ENCODE measurements at places on chromosomes 13 and 19. TPM values are rescaled to one million over a fixed set of nuclear protein-coding genes. Genes with fewer than 3 reads are reported as not detected.

- H3K4me3 ChIP-seq, result no peak overlapping the region
- DNase-seq, result no peak
- H3K36me3 ChIP-seq, result no peaks in the 10 kb centered on the region
- H3K4me1 ChIP-seq, result peaks cover 4% of the 10 kb centered on the region
- H3K27ac ChIP-seq, result no peak overlapping the region
Observed at GRCh38 chr13:33956346-33956745, 138.4 kb downstream of the RFC3 start.

The ZNF223 gene
- 2.9 TPM for polyA plus RNA-seq

GRCh38 chr19:30888937-30889336 lies 460.3 kb downstream of the TSHZ3 start:
- H3K4me3 ChIP-seq, result no peak overlapping the region
- H3K36me3 ChIP-seq, result no peaks in the 10 kb centered on the region
- H3K27ac ChIP-seq, result no peak overlapping the region
- H3K27me3 ChIP-seq, result no peaks in the 10 kb centered on the region
- DNase-seq, result no peak
- H3K4me1 ChIP-seq, result no peaks in the 10 kb centered on the region

DNA sequence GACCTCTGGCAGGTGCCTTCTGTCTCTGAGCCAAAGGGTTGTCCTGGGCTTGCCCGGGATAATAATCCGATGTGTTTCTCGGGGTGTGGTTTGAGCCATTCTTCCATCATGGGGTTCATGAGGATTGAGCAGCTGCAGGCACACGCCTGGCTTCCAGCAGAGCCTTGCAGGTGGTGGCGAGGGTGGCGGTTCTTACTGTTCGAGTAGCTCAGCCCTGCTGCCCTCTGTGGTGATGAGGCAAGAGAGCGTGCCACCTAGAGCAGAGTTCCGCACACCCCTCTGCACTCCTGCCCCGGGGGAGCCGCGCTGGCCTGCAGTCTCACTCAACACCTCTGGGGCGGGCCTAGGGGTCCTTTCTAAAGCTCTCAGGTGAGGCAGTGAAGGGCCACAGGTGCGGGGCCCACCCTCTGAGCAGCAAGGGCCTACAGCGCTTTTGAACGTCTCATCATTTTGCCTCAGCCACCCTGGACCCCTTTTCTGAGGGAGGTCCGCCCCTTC lies 3.8 kb downstream of the SCN1B start:
- H3K36me3 ChIP-seq, result no peaks in the 10 kb centered on the region
- H3K4me1 ChIP-seq, result peaks cover 29% of the 10 kb centered on the region
- H3K4me3 ChIP-seq, result no peak overlapping the region

DNA sequence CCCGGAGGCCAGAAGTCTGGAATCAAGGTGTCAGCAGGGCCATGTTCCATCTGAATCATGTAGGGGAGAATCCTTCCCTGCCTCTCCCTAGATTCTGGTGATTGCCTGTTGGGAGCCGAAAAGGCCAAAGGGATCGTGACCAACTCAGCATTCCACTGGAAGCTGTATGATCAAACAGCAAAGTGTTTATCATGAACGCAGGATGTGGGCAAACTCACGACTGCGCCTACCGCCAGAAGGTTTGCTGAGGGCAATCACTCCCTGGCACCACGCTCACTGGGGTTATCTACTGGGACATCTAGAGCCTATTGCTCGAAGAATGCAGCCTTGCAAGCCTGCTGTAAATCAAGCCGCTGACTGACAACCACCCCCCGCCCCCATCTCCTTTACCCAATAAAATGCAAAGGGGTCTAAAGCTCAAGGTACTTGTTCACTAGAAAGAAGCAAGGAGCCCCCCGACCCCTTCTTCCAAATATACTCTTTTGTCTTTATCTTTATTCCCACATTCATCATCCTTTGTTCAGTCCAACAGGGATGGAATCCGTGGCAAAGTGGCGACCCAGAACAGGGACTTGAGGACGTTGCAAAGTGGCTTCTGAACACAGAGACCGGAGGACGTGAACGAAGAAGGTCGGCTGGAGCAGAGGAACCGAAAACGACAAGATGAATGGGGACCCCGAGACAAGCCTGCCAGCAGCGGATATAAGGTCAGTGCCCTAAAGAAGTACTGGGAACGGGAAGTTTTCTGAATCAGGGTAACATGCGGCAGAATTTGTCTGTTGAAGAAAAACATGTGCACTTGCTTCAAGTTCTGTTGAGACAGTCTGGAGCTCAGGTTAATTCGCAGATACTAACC lies 16.8 kb downstream of the CLEC4M start:
- no peak overlapping the region for H3K4me3 ChIP-seq
- no peak for DNase-seq
- no peaks in the 10 kb centered on the region for H3K36me3 ChIP-seq
- H3K27ac ChIP-seq, result no peak overlapping the region
- peaks cover 8% of the 10 kb centered on the region for H3K27me3 ChIP-seq
- H3K4me1 ChIP-seq, result peaks cover 6% of the 10 kb centered on the region

DNA sequence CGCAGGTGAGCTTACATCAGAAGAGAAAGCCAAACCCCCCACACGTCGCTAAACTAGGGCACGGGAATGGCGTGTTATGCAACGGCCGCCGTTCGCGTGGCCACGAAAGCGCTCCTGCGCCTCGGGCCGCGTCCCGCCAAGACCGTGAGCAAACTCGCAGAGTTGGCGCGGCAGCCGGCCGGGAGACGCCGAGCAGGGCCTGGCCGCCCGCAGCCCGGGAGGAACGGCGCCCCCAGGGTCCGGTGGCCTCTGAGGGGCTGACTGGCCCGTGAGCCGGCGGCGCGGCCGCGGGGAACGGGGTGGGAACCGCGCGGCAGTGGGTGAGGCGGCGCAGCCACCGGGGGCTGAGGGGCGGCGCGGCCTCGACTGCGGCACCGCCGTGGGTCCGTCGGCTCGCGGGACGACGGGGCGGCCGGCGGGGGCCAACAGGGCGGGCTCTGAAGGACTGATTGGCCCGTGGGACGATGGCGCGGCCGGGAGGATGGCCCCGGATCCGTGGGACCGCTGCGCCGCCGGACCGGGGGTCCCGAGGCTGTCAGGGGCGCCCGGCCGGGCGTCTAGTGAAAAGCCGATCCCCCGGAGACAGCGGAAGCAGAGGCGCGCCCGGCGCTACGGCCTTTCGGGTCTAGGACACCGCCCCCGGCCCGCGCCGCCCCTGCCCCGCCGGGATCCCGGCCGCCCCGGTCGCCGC lies 903 bp downstream of the LATS2 start:
- H3K36me3 ChIP-seq, result no peaks in the 10 kb centered on the region
- H3K4me1 ChIP-seq, result no peaks in the 10 kb centered on the region
- H3K4me3 ChIP-seq, result no peak overlapping the region

The PKN1 gene
- polyA plus RNA-seq, result 114 TPM

The PSG5 gene
- polyA plus RNA-seq, result not detected

GRCh38 chr13:75372517-75372916 lies 109.5 kb downstream of the TBC1D4 start:
- peak; percentile 48 for DNase-seq
- no peaks in the 10 kb centered on the region for H3K4me1 ChIP-seq
- H3K27ac ChIP-seq, result no peak overlapping the region
- H3K4me3 ChIP-seq, result no peak overlapping the region
- no peaks in the 10 kb centered on the region for H3K36me3 ChIP-seq

GRCh38 chr13:107846642-107847041 lies 368.7 kb downstream of the LIG4 start:
- no peaks in the 10 kb centered on the region for H3K36me3 ChIP-seq
- H3K4me1 ChIP-seq, result no peaks in the 10 kb centered on the region
- no peak overlapping the region for H3K4me3 ChIP-seq
- no peaks in the 10 kb centered on the region for H3K27me3 ChIP-seq

DNA sequence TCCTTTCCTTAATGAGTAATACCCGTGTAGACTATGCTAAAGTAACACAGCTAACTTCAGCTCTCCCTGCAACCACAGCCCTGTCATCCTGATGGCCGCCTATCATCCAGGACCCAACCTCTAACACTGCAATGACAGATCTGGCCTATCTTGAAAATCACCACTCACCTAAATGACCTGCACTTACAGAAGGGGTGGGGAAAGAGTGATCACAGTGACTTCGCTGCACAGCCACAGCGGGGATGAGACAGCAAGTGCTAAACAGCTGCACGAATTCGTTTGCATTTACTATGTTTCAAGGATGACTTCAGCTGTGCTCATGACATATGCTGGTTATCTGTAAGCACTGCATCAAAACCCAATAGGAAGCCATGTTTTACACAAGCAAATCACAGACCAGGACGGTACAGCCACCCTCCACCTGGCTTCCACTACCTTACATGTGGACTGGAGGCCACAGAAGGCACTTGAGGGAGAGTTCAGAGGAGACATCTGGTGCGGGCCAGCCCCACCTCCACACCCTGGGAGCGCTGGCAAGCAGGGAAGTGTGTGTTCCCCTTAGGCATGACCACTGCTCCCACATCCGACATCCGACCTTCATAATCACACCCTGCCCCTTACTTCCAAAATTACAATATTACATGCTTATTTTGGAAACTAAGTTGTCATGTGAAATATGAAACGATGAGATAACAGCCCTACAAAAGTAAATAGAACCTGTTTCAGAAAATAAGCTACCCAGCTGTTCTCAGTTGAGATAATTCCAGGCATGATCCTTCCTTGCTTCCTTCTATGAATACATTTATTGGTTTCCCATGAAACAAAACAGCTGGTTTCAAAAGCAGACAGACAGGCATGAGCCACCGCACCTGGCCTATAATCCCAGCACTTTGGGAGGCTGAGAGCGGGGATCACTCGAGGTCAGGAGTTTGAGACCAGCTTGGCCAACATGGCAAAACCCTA lies 95.7 kb downstream of the STK24 start:
- peak; percentile 20 for DNase-seq
- no peaks in the 10 kb centered on the region for H3K36me3 ChIP-seq
- peaks cover 40% of the 10 kb centered on the region for H3K4me1 ChIP-seq
- no peak overlapping the region for H3K4me3 ChIP-seq

GRCh38 chr13:94414708-94415107 lies 64.8 kb downstream of the DCT start:
- peaks cover 12% of the 10 kb centered on the region for H3K4me1 ChIP-seq
- no peak overlapping the region for H3K27ac ChIP-seq
- H3K36me3 ChIP-seq, result no peaks in the 10 kb centered on the region
- no peaks in the 10 kb centered on the region for H3K27me3 ChIP-seq

- no peaks in the 10 kb centered on the region for H3K27me3 ChIP-seq
- DNase-seq, result no peak
- no peak overlapping the region for H3K4me3 ChIP-seq
- H3K36me3 ChIP-seq, result no peaks in the 10 kb centered on the region
- H3K27ac ChIP-seq, result no peak overlapping the region
Observed at GRCh38 chr19:9705836-9706235, 30.9 kb upstream of the ZNF562 start.

DNA sequence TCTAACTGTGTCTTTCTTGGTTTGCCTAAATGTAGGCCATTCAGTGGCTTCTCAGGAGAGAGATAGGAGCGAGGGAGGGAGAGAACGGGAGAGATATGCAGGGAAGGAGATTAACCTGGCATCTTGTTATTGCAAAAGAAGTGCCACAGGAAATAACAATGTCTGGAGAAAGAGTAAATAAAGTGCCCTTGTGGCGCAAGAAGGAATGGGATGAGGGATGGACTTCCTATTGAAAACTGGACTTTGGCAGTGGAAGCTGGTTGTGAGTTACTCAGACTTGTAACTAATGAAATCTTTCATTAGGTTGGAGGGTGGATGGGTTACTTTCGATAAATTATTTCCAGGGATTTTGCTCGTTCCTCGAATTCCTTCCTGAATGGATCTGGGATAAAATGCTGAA lies 136.1 kb downstream of the LACC1 start:
- no peaks in the 10 kb centered on the region for H3K27me3 ChIP-seq
- no peak overlapping the region for H3K4me3 ChIP-seq
- DNase-seq, result no peak

GRCh38 chr19:43780706-43781525 lies at the start of gene KCNN4:
TSS of gene KCNN4 (minus strand) at chr19:43780973. CDS start at chr19:43780861, 112 bp downstream.
- no peaks in the 10 kb centered on the region for H3K27me3 ChIP-seq
- no peaks in the 10 kb centered on the region for H3K36me3 ChIP-seq
- DNase-seq, result peak; percentile 83
- H3K4me3 ChIP-seq, result peak within 1 kb of the TSS; percentile 74
- peak within 1 kb of the TSS; percentile 73 for H3K27ac ChIP-seq

DNA sequence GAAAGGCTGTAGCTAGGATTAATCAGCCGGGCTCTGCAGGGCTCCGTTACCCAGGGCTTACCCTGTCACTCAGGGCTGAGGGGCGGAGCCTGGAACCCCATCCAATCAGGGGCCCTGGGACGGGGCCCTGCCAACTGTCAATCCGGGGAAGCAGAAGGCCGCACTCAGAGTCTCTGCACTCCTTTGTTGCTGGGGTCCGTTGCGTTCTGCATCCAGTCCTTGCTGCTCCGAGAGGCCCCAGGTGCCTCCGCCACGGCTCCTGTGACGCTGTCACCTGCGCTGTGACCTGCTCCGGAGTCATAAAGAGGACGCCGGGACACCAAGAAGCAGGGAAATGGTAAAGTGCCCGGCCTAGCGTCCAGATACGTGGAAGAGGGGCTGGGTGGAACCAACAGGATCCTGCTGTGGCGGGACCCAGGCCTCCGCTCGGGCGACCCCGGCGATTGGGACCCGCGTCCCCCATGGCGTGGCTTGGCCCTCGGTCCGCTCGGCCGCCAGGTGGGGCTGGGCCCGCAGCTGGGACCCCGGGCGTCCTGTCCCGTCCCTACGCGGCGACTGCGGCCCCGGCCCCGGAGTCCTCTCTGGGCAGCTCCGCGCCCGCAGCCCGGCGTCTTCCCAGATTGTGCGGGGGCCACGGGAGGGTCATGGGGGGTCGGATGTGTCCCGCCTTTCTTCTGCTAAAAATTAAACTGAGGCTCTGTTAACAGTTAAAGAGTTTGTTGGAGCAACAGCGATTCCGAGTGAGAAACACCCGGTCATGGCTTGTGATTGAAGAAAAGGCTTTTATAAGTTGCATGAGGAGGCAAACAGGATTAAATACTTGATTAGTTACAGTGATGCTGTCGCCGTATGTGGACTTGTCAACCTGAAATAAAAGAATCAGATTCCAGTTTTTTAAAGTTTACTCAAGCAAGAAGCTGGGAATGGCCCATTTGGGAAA lies at the start of gene ZNF491:
Gene ZNF491, plus strand, starts transcription at position 133 of the 940 bp plus-strand sequence. CDS start 7,431 bp downstream, outside the sequence.
- no peaks in the 10 kb centered on the region for H3K27me3 ChIP-seq
- H3K36me3 ChIP-seq, result no peaks in the 10 kb centered on the region
- H3K4me1 ChIP-seq, result peaks cover 17% of the 10 kb centered on the region
- peak within 1 kb of the TSS; percentile 53 for H3K4me3 ChIP-seq
- peak; percentile 87 for DNase-seq
- peak within 1 kb of the TSS; percentile 52 for H3K27ac ChIP-seq

The SELENOV gene
- polyA plus RNA-seq, result not detected

DNA sequence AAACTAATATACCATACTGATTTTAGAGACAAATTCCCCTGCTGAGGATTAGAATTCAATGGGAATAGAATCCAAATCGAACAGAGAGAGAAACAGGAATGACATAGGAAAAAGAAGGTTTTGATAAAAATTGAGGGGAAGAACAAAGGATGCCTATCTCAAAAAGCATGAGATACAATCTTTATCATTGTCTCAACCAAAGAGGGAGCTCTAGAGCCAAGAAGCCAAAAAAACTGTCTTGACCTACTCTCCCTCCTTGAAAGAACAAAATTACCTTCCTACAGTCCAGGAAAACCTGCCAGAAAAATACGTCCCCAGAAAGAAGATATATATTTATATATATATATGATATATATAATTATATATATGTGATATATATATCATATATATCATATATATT lies 39.2 kb upstream of the MIR17HG start:
- H3K4me1 ChIP-seq, result peaks cover 2% of the 10 kb centered on the region
- no peak for DNase-seq
- H3K27me3 ChIP-seq, result no peaks in the 10 kb centered on the region
- no peaks in the 10 kb centered on the region for H3K36me3 ChIP-seq
- no peak overlapping the region for H3K4me3 ChIP-seq
